ENCODE measurements at places on chromosomes 2 and 18.

GRCh38 chr2:46456789-46457188 lies 22.6 kb upstream of the TMEM247 start:
- no peak for DNase-seq

DNA sequence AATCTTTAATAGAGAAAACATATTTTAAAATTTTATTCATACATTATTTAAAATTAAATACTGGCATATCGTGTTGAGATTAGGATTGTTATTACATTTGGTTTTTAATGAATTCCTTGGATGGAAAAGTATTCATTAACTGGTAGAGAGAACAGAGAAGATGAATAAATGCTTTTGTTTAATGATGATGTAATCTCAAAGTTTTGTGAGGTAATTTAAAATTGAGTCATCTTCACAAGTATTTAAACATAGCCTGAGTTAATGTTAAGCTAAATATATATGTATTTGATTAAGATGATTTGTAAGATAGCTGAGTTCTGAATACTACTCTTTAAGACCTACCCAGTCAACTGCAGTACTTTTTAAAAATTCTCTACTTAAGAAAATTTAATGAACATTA lies 713.4 kb upstream of the VRK2 start:
- DNase-seq = no peak

DNA sequence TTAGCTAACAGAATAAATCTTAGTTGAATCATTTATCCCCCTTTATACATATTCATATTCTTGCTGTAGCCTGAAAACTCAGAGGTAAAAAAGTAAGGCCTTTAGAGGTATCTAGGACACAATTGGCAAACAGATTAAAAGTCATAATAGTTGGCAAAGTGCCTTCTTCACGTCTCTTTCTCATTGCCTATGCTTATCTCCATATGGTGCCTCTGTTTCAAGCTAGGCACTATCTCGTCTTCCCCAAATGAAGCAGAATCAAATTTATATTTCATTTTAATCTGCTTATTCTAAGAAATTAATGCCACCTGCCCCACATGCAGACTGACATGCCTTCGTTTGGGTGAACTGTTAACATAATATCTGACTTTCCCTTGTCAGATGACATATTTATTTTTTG lies 245.4 kb downstream of the CDH2 start:
- no peak for DNase-seq

GRCh38 chr2:10014418-10015190 lies 28.7 kb upstream of the KLF11 start:
- no peak for DNase-seq

GRCh38 chr2:144382849-144383248 lies 137.1 kb downstream of the ZEB2 start:
- DNase-seq = no peak
